Effector memory CD4-positive, alpha-beta T cell (primary cell): ENCODE measurements at places on chromosomes 11 and 22.

GRCh38 chr11:1921574-1922141, 2.2 kb downstream of the TNNT3 start:
- no peak overlapping the region for H3K4me3 ChIP-seq
- no peaks in the 10 kb centered on the region for H3K36me3 ChIP-seq
- DNase-seq, result no peak
- no peaks in the 10 kb centered on the region for H3K27me3 ChIP-seq

GRCh38 chr11:20754933-20755332, 85.5 kb downstream of the NELL1 start:
- no peaks in the 10 kb centered on the region for H3K27me3 ChIP-seq
- no peaks in the 10 kb centered on the region for H3K36me3 ChIP-seq
- no peak overlapping the region for H3K4me3 ChIP-seq

DNA sequence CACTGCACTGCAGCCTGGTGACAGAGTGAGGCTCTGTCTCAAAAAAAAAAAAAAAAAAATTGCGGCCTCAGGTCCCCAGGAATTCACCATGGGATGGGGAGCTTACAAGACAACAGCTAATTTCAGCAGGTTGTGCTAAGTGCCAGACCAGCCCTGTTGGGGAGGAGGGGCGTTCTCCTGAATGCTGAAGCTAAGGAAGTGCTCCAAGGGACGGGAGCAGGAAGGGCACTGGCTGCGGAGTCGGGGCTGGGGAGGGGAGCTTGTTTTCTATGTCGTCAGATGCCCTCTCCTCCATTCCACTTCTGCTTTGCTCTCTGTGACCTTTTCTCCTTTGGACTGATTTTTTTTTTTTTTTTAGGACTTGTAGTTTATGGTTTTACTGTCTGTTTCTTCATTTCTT, 4.5 kb downstream of the ADAMTS15 start:
- H3K4me1 ChIP-seq, result peaks cover 5% of the 10 kb centered on the region
- H3K27me3 ChIP-seq, result peaks cover 4% of the 10 kb centered on the region
- no peak overlapping the region for H3K27ac ChIP-seq

DNA sequence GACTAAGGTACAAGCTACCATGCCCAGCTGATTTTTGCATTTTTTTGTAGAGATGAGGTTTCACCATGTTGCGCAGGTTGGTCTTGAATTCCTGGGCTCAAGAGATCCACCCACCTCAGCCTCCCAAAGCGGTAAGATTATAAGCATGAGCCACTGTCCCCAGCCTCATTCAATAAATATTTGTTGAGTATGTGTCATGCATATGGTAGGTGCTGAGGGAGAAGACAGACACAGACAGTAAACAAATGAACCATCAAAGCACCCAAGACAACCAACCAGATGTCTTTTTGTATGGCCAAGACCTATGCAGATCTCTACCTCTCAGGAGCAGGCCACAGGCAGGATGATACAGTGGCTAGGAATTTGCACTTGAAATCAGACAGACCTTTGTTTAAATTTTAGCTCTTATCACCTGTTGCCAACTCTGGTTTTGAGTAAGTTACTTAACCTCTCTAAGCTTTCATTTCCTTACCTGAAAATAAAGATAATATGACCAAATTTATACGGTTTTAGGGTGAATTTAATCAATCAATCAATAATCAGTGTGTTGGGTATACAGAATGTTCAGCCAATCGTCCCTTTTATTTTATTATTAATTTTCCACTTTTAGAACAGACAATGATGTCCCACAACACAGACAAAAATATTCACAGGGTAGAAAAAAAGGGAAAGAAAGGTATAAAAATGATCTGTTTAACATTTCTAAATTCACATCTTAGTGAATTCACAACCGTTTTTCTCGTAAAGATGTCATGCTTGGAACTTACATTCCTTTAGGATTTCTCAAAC, 128.2 kb downstream of the SGSM3 start:
- no peak overlapping the region for H3K4me3 ChIP-seq
- DNase-seq, result no peak
- no peaks in the 10 kb centered on the region for H3K36me3 ChIP-seq
- H3K27me3 ChIP-seq, result no peaks in the 10 kb centered on the region

GRCh38 chr11:134069426-134070341, 812 bp downstream of the JAM3 start:
- H3K4me3 ChIP-seq, result peak overlapping the region; percentile 61
- H3K27me3 ChIP-seq, result no peaks in the 10 kb centered on the region
- H3K4me1 ChIP-seq, result peaks cover 7% of the 10 kb centered on the region
- no peak for DNase-seq
- H3K27ac ChIP-seq, result peak overlapping the region; percentile 52
- no peaks in the 10 kb centered on the region for H3K36me3 ChIP-seq

- H3K27ac ChIP-seq, result no peak overlapping the region
- no peaks in the 10 kb centered on the region for H3K36me3 ChIP-seq
- DNase-seq, result no peak
- H3K4me3 ChIP-seq, result no peak overlapping the region
Observed at GRCh38 chr11:83409476-83409875, 123.3 kb upstream of the CCDC90B start.

- H3K36me3 ChIP-seq, result no peaks in the 10 kb centered on the region
- H3K27me3 ChIP-seq, result peaks cover 6% of the 10 kb centered on the region
- no peak for DNase-seq
- H3K4me1 ChIP-seq, result no peaks in the 10 kb centered on the region
- no peak overlapping the region for H3K27ac ChIP-seq
Observed at GRCh38 chr22:37069319-37069718, 17.8 kb downstream of the KCTD17 start.

DNA sequence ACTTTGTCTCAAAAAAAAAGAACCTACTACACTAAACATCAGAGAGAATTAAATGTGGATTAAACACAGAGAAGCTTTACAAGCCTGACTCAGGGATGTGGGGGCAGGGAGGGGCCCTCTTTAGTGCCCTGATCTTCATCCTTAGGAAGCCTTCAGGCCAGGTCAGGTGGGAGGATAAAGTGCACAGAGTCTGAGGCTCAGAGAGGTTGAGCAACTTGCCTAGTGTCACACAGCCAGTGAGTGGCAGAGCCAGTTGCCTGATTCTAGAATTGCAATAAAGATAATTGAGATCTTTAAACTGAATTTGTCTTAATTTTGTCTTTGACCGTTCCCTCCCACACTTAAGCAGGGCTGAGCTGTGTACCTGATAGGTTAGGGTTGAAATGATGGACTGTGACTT, 7.2 kb downstream of the SEC14L6 start:
- H3K27ac ChIP-seq, result no peak overlapping the region
- no peak overlapping the region for H3K4me3 ChIP-seq
- H3K4me1 ChIP-seq, result no peaks in the 10 kb centered on the region
- H3K27me3 ChIP-seq, result peaks cover 9% of the 10 kb centered on the region
- DNase-seq, result no peak

- no peaks in the 10 kb centered on the region for H3K4me1 ChIP-seq
- no peaks in the 10 kb centered on the region for H3K27me3 ChIP-seq
- no peak overlapping the region for H3K4me3 ChIP-seq
- no peak for DNase-seq
- no peaks in the 10 kb centered on the region for H3K36me3 ChIP-seq
Observed at GRCh38 chr11:37352485-37352884, 754.4 kb upstream of the RAG2 start.

GRCh38 chr22:43126501-43127165, 16.1 kb downstream of the BIK start:
- H3K27ac ChIP-seq, result no peak overlapping the region
- DNase-seq, result no peak
- H3K36me3 ChIP-seq, result no peaks in the 10 kb centered on the region
- no peaks in the 10 kb centered on the region for H3K4me1 ChIP-seq

DNA sequence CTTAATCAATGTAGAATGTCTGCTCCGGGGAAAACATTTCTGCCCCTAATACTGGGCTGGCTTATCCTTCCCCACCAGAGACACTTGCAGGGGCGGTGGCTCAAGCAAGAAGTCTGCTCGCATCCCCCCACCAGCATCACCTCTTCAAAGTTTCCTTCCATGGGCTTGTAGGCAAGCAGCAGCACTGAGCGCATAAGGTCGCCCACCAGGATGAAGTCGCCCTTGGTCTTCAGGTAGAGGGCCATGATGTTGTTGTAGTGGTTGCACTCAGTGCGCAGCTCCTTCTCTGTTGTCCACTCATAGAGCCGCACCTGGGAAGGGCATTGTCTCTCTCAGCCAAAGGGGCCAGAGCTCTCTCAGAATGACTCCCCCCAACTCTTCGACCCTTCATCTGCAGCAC, 8.6 kb upstream of the VWCE start:
- H3K36me3 ChIP-seq, result peaks cover 79% of the 10 kb centered on the region
- no peaks in the 10 kb centered on the region for H3K4me1 ChIP-seq
- no peak overlapping the region for H3K27ac ChIP-seq
- H3K27me3 ChIP-seq, result no peaks in the 10 kb centered on the region
